Immature natural killer cell (primary cell): ENCODE measurements at places on chromosomes 3 and 15.

GRCh38 chr3:152892446-152892845 is 57.5 kb downstream of the P2RY1 start:
- no peak for DNase-seq

DNA sequence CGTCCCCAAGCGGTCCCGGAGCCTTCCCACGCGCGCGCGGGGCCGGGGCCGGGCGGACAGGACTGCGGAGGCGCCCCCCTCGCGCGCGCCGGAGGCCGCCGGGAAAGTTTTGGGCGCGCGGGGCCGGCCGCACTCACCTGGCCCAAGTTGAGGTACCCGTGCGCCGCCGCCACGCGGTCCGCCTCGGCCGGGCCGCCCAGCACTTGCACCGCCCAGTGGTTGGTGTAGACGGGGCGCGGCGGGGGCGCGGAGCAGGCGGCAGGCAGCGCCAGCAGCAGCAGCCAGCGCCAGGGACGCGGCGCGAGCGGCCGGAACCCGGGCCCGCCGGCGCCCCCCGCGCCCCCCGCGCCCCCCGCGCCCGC is 289 bp downstream of the PCSK6 start:
- no peak for DNase-seq

DNA sequence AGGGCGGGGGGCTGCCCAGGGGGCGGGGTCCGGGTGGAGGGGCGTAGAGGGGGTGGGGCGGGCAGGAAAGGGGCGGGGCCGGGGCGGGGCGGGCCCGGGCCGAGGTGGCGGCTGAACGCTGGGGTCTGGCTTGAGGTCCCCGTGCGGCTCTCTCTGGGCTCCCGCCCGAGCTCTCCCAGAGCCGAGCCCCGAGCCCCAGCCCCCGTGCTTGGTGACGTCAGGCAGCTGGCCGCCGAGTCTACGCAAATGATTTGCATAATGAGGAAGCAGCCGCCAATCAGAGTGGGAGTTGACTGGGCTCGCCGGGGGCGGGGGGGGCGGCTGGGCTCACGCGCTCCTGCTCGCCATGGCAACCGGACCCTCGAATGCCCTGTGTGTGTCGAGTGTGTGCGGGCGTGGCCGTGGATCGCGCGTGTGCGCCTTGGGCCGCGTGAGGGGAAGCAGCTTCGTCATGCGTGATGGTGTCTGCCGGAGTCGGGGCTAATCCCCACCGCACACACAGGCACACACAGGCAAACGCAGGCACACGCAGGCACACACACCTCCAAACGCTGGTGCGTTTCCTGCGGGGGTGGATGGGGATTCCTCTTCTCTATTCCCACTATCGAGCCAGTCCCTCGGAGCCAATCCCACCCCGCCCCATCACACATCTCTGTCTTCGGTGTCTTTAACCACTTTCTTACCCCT is at the start of gene CELF6:
Gene CELF6 (minus strand): TSS at position 173 of the 687 bp plus-strand sequence. CDS start 283 bp downstream, outside the sequence.
- DNase-seq: peak; percentile 82

GRCh38 chr3:184486614-184487013 is 75.0 kb upstream of the EPHB3 start:
- no peak for DNase-seq

GRCh38 chr15:78225783-78226541 is 8.4 kb downstream of the ACSBG1 start:
- no peak for DNase-seq
